Fibroblast of skin of right biceps (primary cell): ENCODE measurements at places on chromosomes 2 and 18.

GRCh38 chr2:10085668-10086059 is 5.5 kb upstream of the CYS1 start:
- DNase-seq: no peak

GRCh38 chr2:192700934-192701333 is 506.2 kb upstream of the TMEFF2 start:
- DNase-seq: no peak

DNA sequence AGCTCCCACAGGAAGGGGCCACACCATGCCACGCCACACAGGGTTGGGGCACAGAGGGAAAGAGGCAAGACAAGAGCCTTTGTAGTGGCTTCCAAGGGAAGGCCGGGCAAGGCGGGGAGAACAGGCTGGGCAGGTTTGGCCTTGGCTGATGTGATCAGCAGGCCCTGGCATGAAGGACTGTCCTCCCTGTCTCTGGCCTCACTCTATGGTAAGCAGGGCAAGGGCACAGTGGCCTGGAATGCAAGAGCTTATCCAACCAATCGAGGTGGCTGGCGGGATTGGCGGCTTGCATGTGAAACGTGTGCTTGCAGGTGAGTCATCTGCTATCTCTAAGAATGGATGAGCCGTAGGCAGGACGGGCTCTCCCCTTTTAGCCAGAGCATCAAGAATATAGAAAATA is 6.4 kb upstream of the ATP9B start:
- DNase-seq: no peak

DNA sequence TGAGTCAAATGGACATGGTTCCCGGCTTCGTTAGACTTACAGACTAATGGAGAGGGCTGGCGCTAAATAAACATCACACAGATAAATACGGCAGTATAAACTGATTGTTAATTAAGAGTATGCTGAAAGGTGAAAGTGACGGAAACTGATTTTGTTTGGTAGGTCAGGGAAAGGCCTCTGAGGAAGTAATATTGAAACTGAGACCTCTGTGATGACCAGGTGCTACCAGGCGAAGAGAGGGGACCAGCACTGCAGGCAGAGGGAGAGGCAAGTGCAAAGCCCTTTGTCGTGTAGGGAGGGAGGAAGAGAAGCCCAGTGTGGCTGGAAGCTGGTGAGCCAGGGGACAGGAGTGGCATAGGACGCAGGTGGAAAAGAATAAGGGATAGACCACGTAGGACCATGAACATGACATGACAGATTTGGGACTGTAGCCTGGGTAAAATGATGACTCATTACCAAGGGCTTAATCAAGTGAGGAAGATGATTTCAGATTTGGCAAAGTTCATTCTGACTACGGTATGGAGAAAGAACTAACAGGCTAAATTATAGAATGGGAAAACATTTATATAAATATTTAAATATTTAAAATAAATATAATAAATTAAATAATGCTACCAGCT is 433.1 kb downstream of the NCKAP5 start:
- no peak for DNase-seq

- DNase-seq: peak; percentile 66
Observed at GRCh38 chr2:32772638-32773447, 145.0 kb downstream of the TTC27 start.

DNA sequence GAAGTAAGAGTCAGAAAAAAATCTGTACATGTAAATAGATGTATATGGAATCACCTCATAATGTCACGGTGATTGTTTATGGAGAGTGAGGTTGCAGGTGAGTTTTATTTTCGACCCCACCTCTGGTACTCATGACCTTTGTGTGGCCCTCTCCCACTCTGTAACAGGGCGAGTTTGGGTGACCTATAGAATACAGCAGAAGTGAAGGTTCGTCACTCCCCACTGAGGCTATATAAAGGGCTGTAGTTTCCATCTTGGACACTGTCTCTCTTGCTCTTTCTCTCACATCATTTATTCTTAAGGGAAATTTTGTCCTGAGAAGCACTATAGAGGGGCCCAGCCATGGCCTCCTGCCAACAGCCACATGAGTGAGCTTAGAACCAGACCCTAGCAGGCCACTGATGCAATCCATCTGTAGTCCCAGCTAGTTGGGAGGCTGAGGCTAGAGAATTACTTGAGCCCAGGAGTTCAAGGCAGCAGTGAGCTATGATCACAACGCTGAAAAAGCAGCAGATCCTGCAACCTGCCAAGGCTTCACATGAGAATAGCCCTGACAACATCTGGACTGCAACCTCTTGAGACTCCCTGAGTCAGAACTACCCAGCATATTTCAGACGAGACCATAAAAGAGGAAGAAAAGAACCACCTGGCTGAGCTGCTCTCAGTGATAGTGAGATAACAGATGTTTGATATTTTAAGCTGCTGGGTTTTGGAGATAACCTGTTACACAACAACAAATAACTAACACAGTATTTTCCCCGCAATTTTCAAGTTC is 74.3 kb upstream of the SLC1A4 start:
- peak; percentile 12 for DNase-seq

- DNase-seq: no peak
Observed at GRCh38 chr2:203354966-203355365, 26.8 kb downstream of the ABI2 start.

DNA sequence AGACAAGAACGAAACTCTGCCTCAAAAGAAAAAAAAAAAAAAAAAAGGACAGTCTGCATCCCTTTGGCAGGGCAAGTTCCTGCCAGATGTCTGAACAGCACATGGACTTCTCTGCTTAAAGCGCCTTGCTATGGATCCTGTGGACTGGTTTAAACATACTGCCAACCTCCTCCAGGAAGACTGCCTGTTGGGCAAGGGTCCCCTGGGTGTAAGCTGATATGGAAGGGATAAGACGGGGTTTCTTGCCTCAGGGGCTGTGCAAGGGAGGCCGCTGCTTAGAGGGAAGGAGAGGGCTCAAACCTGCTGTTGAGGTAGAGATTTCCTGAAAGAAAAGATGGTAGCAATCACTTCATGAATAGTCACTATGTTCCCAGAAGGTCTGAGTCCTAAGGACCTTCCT is 22.2 kb downstream of the SKA1 start:
- DNase-seq: no peak

DNA sequence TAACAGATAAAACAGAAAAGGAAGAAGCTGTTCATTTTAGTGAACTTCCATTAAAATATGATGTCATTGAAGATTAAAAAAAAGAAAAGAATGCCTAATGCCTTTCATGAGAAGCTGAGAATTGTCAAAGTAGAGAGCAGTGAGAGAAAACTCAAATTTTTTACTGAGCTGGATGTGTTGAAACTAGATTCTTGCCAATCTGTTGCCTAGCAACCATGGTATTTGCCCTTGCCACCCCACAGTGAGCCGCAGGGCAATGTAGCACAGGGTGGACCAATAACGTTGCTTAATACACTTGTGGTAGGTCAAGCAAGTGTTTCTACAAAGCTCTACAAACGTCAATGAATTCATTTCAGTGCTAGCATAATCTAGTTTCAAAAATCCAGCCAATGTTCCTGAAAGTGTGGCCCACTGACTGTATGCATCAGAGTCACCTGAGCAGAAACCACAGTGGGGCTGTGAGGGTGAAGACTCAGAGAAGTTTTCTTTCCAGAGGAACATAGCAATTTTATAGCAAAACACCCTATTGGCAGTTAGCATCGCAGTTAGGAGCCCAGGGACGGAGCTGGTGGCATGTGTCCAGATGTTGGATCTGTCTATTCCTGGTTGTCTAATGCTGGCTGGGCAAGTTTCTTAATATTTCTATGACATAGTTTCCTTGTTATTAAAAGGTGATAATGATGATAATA is 132.2 kb downstream of the DOCK10 start:
- DNase-seq: no peak

DNA sequence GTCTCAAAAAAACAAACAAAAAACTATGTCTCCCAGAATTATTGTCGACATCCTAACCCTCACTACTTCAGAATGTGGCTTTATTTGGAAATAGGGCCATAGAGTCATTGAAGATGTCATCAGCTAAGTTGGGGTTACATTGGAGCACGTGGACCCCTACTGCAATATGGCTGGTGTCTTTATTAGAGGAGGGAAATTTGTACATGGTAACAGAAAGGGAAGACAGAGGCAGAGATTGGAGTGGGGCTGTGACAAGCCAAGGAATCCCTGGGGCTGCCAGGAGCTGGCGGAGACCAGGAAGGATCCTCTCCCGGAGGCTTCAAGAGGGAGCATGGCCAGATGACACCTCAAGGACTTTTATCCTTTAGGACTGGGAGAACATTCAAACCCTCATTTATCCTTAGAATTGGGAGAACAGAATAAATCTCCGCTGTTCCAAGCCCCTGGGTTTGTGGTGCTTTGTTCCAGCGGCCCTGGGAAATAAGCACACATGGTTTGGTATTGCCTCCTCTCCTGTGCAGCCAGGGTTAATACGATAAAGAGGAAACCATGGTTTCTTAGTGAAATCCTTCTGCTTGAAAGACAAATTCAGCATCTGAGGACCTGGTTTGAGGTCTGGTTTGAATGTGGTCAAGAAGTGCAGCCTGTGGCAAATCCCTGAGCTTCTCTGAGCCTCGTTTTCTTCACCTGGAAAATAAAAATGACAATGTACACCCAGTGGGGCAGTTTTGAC is 184.7 kb downstream of the MYCN start:
- no peak for DNase-seq

- DNase-seq: peak; percentile 59
Observed at GRCh38 chr18:1011349-1011748, 106.7 kb downstream of the ADCYAP1 start.

- DNase-seq: no peak
Observed at GRCh38 chr18:26697186-26697884, 149.0 kb upstream of the KCTD1 start.

DNA sequence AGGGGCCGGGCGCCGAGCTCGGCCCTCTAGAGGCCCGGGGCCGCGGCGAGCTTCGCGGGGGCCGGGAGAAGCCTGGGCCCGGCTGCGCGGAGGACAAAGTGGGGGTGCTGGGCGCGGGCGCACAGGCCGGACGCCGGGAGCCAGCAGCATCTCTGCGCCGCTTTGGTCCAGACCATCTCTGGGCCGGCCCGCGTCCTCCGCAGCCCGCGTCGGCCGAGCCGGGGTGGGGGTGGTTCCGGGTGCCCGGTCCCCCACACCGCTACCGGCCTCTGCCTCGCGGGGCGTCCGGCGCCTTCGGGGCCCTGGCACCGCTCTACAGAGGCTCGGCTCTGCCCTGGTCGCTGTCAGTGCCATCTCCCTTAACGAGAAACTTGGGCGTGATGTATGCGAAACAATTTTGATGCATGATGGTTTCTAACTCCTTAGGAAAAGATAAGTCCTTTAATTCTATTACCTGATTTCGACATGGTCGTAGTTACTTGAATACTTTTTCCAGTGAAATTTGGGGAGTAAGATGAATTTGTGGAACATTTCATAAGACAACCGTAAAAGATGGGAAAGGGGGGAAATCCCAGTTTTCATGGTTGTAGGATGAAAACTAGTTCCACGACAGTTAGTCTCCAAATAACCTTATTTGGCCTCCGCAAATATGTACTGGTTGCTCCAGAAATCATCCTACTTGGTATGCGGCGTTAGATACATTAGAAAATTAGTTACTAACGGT is 562 bp downstream of the TWSG1 start:
- peak; percentile 50 for DNase-seq
